ENCODE measurements at places on chromosomes 7 and 10.
A peak's percentile ranks its signal among the peaks of the same experiment; 100 is the strongest.

GRCh38 chr10:375815-376505 lies 240.7 kb downstream of the ZMYND11 start:
- no peak for DNase-seq

GRCh38 chr7:98831641-98832221 lies 38.1 kb downstream of the TMEM130 start:
- DNase-seq, result no peak

- DNase-seq, result no peak
Measured at GRCh38 chr10:56722912-56723311, 361.9 kb upstream of the ZWINT start.

GRCh38 chr7:72504061-72504706 lies 92.0 kb upstream of the CALN1 start:
- DNase-seq, result no peak

GRCh38 chr10:69659241-69660038 lies 29.4 kb downstream of the FAM241B start:
- no peak for DNase-seq

GRCh38 chr7:55022002-55022985 lies 3.5 kb downstream of the EGFR start:
- peak; percentile 26 for DNase-seq

- DNase-seq, result no peak
Measured at GRCh38 chr7:152760854-152761748, 1.5 kb downstream of the ACTR3B start.

- DNase-seq, result no peak
Measured at GRCh38 chr7:143261901-143262300, 1.3 kb upstream of the GSTK1 start.
